ENCODE measurements at places on chromosomes 4 and X. TPM values are rescaled to one million over a fixed set of nuclear protein-coding genes. Genes with fewer than 3 reads are reported as not detected.

- no peak for DNase-seq
Measured at GRCh38 chr4:99648321-99648720, 9.3 kb downstream of the C4orf54 start.

DNA sequence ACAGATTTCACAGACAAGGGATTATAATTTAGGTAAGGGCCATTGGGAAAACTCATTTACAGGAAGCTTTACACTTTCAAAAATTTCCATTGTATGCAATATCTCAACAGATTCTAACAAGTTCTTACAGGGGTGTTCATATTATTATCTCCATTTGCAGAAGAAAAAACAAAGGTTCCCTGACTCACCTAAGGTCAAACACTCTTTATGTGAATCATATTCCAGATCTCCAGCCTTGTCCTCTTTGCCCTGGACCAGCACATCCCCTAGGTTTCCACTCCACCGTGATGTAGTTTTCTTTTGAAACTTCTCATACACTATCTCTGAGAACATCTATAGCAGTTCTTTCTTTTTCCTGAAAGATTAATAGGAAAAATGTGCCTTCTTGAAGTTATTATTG, 96.4 kb upstream of the HS3ST1 start:
- DNase-seq: no peak

DNA sequence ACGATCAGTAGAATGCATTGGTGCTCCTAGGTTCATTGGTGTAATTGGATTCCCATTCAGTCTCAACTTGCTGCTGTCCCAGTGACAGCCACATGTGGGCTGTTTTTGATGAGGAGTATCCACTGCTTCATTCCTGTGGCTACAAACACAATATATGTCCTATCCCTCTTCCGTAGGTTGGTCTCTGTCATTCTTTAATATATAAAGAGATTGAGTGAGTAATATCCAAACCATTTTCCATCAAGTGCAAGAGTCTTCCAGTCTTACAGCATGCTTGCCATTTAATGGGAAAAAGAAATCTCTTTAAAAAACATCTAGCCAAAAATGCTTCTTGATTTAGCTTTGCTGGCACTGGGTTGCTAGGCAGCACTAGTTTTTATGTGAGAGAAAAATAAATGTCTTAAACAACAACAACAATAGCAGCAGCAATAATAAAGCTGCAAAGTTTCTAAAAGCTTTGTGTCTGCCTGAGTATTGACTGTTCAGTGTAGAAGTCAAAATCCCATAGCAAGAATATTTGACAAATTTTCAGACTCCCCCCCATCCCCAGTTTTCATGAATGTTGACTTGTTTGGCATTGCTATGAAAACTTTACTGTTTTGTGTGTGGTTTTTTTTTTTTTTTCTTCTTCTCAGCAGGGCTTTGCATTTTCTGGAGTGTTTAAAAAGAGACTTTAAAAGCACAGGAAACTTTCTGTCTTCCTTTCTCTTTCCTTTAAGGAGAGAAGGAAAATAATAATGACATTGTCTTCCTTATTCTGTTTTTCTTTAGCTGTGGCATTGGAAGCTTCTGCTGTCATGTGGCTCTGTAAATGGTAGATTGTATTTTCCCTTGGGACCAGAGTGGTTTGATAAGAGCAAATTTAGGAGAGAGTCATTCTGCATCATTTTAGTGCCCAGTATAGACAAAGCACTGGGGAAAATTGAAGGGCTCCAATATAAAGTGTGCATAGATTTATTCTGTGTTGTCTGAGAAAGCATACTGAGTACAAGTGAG, 244.3 kb downstream of the ARHGAP10 start:
- DNase-seq: no peak

DNA sequence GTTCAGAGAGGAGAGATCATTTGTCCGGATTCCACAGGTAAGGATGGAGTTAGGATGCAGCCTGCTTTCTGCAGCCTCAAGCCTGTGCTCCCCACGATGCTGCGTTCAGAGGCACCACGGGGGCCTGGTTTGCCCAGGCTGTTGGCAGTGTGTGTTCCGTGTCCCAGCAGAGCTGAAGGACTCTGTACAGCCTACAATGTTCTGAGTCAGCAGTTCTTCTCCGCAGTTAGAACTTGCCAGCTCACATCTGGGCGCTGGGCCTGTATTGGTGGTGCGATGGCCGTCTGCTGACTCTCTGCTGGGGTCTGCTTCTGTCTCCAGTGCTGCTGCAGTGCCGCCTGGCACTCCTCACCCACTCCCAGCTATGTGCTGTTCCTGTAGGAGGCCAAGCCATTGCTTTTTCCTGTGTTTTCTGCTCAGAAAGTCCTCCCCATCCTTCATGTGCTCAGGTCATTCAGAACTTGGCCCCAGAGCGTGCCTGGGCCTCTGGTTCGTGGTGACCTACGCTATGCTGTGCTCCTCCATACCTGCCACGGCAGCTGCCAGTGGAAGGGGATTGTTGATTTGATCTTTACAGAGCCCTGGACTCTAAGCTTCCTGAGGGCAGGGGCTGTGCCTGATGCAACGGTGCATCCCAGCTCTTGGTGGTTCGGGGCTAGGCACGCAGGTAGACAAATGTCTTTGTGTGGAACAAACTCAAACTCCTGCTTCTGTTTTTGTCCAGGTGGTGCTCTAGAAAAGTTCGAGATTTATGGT, 42.6 kb upstream of the TADA2B start:
- DNase-seq: no peak

DNA sequence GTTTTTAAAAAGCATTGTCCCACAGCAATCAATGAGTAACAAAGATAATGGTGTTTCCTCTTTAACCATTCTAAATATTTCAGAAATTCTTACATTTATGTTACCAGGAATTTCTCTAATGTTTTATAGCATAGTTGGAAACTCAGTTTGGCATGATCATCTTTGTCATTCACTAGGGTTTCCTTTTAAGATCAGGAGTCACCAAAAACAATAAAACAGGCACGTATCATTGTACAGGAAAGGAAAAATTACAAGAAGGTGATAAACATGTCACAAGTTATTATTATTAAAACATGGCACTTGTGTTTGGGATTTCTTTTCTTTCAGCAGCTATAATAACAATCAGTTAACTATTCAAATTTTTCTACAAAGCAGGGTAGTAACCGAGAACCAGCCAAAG, 84.0 kb downstream of the SLC10A7 start:
- no peak for DNase-seq

The ETDA gene
- not detected for total RNA-seq

The SEPTIN11 gene
- total RNA-seq: 112 TPM

The SPANXN4 gene
- not detected for total RNA-seq

All from upper lobe of right lung (tissue), 1 donor.